ENCODE measurements at places on chromosomes 2 and 18.

DNA sequence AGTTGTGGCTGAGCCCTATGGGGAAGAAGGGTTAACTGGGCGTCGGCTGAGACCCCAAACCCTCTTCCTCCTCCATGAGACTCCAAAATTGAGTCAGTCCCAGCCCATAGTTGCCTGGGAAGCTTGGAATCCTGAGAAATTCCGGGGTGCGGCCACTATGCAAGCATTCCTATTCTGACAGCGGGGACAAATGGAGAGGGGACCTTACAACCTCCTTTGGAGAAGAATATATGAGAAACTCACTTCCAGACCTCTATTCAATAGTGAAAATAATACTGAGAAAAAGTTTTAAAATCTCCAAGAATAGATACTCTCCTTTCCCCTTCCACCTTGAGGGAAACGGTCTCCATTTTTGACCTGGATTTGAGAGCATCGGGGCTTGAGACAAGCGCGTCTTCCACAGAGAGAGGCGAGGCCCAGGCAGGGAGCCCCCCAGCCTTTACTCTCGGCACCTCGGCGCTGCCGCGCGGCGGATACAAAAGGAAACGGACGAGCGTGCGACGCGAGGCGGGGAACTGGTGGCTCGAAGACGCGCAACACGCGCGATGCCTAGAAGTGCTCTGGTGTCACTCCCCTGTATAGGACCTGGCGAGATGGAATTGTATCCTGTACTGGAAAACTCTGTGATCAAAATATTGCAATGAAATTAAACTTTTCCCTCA lies 11.1 kb downstream of the NR4A2 start:
- DNase-seq, result no peak

DNA sequence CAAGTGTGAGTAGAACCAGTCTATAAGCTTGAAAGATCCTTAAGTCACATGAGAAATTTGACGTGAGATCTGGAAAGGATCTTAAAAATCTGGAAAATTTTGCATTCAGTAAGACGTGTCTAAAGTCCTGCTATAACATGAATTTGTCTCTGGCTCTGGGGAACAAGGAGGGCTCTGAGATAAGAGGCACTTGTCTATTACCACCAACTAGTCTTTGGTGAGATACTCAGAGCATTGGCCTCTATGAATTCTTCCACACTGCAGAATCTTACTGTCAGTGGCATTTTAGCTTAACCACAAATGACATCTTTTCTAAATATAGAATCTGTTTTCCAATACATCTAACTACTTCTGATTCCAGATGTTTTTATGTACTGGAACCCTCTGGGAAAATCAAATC lies 1504.5 kb downstream of the DPP10 start:
- DNase-seq, result no peak

GRCh38 chr2:62933398-62933917 lies 117.2 kb upstream of the OTX1 start:
- no peak for DNase-seq

DNA sequence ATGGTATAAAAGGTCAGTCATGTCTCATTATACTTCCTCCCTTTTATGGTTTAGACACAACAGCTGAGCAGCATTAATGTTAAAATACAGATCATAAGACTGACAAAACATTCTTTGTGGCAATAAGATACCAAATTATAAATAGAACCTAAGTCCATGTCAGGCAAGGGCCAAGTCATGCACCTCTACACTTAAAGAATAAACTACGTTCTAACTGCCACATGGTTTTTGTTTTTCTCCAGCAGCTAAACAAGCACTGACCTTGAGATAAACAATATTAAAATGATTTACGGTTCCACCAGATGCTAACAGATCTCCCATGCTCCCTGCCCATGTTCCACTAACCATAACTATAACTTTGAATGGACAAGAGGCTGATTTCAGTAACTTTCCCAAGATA lies 368.6 kb upstream of the TFPI start:
- DNase-seq, result no peak
